ENCODE measurements at places on chromosomes 11 and 22. TPM values are rescaled to one million over a fixed set of nuclear protein-coding genes. Genes with fewer than 3 reads are reported as not detected.
A peak's percentile ranks its signal among the peaks of the same experiment; 100 is the strongest.

Gene JAML
- total RNA-seq, result not detected

Gene TRPC6
- total RNA-seq, result 0.46 TPM

Gene OR52I2
- total RNA-seq, result not detected

Gene POTEH
- total RNA-seq, result not detected

Gene F2
- not detected for total RNA-seq

Gene ARL2
- total RNA-seq, result 83.7 TPM

Gene MS4A14
- total RNA-seq, result not detected

Gene BTG4
- not detected for total RNA-seq

- DNase-seq, result no peak
Observed at GRCh38 chr22:29695129-29695926, 24.5 kb upstream of the CABP7 start.

GRCh38 chr11:2432628-2433071 is 11.7 kb downstream of the TRPM5 start:
- no peak for DNase-seq

- DNase-seq, result no peak
Observed at GRCh38 chr11:60334005-60334620, 7.1 kb downstream of the MS4A6E start.

DNA sequence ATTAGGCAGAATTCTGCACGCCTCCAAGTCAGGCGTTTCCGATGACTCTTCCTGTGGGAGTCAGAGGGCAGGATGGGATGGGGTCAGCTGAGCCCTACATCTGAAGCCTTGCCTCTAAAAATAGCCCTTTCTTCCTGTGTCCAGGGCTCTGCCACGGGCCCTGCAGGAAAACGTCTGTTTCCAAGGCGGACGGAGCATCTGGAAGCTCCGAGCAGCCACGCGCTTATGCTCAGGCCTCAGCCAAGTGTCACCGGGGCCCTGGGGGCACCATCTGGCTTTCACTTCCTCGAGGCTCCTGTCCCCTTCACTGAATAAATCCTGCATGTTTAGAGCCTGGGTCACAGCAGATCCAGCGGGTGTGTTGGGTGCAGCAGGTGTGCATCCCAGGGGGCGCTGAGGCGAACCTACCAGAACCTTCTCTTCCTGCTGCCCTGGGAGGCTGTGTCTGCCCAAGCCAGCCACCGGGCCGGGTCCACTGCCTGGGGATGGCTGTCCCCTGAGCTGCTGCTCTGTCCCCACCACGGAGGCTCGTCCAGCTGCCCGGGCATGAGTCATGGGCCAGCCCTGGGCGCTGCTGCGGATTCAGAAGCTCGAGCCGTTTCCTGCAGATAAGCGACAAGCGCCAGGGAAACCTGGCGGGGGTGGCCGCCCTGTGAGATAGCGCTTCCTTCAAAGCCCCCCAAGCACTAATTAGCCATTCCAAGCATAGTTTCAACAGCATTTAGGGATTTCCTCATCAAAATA is 32.0 kb upstream of the LINC01488 start:
- DNase-seq, result no peak

GRCh38 chr11:14619603-14620531 is 23.7 kb upstream of the PDE3B start:
- DNase-seq, result no peak

- no peak for DNase-seq
Observed at GRCh38 chr22:20237480-20238440, 30.4 kb downstream of the RTN4R start.

DNA sequence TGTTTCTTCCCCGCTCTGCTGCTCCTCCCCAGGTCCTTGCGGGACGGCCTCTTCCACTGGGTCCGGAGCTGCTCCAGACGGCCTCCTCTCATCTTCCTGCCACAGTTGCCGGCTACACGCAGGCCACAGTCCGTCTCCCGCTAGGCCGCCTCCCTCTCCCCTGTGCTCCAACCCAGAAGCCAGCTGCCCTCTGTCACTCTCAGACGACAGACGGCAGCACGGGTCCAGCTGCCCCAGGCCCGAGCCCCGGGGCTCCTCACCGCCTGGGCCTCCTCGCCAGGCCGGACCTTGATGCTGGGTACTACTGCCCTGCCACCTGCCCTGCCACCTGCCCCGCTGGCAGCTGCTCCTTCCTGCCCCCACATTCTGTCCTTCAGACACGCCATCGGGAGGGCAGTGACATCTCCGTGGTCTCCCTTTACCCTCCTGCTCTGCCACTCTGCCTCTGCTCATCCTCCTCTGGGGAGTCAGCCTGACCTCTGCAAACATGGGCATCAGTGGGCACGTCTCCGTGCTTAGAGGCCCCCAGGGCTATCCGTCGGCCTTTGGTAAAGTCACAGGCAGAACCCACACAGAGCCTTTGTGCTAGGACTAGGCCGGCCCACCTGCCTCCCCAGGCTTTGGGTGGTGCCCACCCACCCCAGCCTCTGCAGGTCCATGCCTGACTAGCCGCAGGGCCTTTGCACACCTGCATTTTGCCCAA is 43.1 kb upstream of the TH start:
- DNase-seq, result peak; percentile 73

All from chondrocyte (in vitro differentiated cells).